ENCODE measurements at places on chromosomes 1 and 21.

DNA sequence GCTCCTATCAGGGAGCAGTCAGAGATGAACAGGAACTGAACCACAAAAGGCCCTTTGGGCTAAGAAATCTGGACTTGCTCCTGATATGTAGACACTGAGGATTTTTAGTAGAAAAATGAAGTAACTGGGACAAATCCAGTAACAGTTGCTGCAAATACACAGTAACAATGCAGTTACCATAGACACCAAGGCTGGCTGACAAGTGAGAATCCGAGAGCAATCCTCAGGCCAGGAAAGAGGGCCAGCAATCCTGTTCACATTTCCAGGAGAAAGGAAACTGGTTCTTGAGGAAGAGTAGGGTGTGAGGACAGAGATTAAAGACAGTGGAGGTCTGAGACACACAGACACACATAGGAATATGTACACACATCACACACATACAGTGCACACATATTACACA, 9.3 kb upstream of the LORICRIN start:
- no peak for DNase-seq

- no peak for DNase-seq
Observed at GRCh38 chr1:152683846-152684245, 2.1 kb upstream of the LCE2B start.

DNA sequence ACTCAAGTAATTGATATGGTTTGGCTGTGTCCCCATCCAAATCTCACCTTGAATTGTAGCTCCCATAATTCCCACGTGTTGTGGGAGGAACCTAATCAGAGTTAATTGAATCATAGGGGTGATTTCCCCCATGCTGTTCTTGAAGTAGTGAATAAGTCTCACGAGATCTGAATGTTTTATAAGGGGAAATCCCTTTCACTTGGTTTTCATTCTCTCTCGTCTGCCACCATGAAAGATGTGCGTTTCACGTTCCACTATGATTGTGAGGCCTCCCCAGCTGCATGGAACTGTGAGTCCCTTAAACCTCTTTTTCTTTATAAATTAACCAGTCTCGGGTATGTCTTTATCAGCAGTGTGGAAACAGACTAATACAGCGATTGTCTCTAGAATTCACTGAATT, 135.4 kb downstream of the BACH1 start:
- DNase-seq: no peak

- DNase-seq: peak; percentile 61
Observed at GRCh38 chr1:204081164-204081790, 8.4 kb downstream of the SOX13 start.

GRCh38 chr1:28510970-28511440, 5.2 kb downstream of the RCC1 start:
- no peak for DNase-seq

DNA sequence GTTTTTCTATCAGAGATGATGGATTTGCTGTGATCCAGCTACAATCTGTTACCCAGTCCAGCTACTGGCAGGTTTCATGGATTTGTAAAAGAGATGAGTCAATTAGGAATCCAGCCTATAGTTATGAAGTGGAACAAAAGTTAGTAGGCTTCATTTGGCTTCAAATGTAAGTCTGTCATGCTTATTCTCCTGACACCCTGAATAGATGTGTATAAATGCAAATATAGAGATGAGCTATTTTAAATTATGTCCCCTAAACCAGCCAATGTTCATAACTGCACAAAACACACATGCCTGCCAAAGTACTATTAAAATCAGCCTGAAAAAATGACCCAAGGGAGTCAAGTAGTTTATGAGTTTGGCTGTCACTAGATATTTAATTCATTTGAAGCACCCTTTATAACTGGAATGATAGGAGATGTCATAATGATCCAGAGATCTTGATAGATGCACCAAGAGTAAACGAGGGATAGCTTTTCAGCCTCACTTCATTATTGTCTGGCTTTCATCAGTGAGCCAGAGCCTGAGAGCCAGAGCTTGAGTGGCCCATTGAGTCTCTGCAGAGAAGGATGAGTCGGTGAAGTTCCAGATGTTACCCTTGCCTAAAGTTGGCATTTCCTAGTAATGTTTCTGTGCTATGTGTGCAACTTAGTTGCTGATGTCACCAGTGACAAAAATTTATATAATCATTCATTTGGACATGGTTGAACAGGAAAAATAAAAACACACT, 11.8 kb upstream of the NTMT2 start:
- no peak for DNase-seq

GRCh38 chr1:210940081-210940617, 193.8 kb downstream of the KCNH1 start:
- no peak for DNase-seq

GRCh38 chr1:14282707-14283106, 315.8 kb upstream of the KAZN start:
- DNase-seq: no peak

- DNase-seq: no peak
Observed at GRCh38 chr1:150987924-150988323, 5.8 kb downstream of the ANXA9 start.

DNA sequence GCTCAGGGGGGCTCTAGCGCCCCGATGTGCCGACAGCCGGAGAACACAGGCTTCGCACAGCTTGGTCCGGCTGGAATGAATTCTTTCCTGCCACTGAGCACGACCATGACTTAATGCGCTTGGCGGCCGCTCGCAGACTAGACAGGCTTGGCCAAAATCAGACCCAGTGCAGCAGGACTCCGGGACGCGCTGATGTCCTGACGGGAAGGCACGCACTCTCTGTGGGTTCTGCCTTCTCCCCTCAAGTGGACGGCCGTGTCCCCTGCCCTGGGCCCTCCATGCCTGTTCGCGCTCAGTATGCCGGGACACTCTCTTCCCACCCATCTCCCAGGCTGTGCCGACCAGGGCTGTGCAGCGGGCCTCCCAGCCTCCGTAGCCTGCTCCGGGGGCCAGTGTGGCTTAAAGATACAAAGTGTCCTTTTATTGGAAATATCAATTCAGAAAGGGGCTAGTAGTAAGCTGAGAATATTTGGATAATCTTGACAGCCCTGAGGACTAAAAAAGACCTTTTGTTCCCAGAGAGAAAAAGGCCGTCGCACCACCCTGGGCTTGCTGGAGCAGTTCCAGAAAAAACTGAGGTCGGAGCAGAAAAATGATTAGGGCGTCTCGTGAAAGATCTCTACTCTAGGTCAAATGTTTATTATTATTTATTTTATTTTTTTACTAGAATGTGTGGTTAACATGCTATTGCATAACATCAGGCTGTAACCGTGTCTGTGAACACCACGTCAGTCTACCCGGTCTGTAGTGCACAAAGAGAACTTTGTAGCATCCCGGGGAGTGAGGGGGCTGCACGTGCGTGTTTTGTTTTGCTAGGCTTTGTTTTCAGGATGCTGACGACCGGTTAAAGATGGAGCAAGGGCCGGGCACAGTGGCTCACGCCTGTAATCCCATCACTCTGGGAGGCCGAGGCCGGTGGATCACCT, 88.1 kb upstream of the ARHGEF16 start:
- no peak for DNase-seq

GRCh38 chr1:3662080-3662671, 9.9 kb downstream of the TP73 start:
- no peak for DNase-seq

DNA sequence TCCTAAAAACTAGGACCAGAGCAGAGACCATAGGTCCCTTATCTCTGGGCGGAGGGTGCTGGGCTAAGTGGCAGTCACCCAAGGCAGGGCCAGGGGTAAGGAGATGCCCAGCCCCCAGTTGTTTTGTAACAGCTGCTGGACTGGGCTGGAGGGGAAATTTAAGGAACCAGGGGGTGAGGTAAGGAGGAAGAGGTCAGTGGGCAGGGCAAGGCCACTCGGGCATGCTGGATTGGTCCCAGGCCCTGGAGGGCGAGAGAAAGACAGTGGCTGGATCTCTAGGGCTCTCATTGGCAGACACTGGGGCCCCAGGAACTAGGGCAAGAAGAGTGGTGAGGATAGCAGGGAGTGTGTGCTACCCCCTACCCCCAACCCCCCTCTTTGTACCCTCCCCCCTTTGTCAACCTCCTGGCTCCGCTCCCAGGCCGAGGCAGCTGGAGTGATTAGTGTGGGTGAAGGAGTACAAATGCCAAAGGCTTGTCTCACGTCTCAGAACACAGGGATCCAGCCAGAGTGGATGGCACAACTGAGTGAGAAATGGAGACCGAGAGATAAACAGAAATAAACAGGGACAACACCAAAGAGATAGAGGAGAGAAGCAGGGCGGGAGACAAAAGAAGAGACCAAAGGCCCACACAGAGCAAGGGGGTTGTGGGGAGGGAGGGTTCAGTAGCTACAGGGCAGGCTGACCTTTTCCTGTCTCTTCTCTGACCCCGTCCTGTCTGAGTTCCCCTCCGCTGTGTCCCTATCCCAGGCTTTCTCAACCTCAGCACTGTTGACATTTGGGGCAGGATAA, 20.5 kb upstream of the THRAP3 start:
- DNase-seq: no peak

DNA sequence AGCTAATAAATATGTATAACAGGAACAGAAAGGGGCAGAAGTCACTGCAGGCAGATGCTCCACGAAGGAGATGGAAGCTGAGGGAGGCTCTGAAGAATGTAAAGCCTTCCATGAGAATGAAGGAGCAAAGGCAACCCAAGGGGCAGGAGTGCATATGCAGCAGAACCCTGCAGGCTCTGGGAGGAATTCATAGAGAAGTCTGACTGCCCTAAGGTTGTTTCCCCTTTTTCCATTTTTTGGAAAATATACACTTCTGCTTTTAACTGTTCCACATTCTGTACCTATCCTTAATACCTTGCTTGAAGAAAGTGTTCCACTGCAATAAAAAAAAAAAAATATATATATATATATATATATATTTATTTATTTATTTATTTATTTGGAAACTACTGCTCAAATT, 69.6 kb downstream of the CD34 start:
- DNase-seq: no peak

DNA sequence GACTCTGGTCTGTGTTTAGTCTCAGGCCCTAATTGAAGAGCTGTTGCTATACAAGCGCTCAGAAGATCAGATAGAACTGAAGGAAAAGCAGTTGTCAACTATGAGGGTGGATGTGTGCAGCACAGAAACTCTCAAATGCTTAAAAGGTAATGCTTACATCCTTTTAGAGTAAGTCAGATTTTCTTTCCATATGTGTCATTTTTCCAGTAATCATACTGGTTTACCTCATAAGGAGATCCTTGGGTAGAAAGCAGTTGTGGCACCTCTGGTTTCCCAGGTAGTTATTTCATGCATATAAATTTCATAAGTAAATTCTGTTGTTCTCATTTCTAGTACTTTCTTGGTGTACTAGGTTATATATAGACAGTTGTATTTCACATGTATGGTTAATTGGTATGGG, 43.0 kb upstream of the TARS2 start:
- no peak for DNase-seq

- DNase-seq: no peak
Observed at GRCh38 chr1:111746614-111746999, 7.4 kb upstream of the INKA2 start.

DNA sequence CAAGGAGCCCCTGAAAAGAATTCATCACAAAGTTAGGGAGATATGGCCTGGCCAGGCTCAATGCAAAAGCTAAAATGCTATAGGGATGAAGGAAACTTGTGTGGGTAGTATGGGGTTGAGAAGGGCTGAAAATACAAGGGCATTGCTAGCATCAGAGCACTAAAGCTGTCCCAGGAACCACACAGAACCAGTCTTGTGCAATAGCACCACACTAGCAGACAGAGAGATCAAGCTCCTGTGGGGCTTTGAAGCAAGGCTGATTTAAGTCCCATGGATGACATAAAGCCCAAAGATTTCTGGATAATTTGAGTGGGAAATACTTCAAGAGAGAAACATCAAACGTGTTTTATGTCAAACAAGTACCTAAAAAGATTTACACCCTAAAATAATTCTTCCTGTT, 97.1 kb downstream of the VAV3 start:
- no peak for DNase-seq

- DNase-seq: no peak
Observed at GRCh38 chr1:155478270-155478852, 84.2 kb downstream of the ASH1L start.

GRCh38 chr21:42621819-42622177, 31.6 kb upstream of the PDE9A start:
- no peak for DNase-seq

GRCh38 chr1:116667575-116668105, at the start of gene IGSF3:
Gene IGSF3, minus strand, starts transcription at chr1:116667733. Its CDS starts 1,407 bp downstream, at chr1:116666326.
- peak; percentile 87 for DNase-seq

DNA sequence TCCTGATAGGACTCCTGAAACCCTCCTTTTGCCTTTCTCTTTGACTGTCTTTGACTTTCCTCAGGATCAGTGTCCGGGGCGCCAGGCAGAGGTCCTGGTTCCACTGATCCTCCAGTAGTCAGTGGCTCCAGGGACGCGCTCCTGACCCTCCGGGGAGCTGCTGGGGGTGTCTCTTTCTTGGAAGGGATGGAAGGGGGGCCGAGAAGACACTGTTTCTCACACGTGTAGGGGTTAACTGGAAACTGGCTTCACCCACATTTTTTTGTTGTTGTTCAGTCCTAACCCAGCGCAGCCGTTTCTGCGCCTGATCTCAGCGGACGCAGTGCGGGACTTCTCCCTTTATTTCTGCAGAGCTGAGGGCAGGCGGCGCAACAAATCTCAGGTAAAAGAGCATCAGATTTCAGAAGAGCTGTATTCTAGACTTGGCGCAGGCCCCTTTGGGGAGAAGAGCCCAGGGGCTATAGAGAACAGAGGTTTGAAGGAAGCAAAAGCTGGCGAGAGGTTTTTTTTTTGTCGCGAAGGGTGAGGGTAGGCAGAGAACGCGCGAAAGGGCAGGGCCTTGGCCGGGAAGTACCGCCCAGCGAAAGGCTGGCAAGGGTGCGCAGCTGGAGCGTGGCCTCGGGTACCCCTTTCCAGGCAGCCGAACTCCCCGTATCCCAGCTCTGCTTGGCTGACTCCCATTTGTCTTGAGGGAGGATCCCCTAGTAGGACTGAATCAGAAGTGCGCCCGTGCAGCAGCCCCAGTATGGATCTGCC, 4.3 kb upstream of the LHX9 start:
- peak; percentile 57 for DNase-seq

DNA sequence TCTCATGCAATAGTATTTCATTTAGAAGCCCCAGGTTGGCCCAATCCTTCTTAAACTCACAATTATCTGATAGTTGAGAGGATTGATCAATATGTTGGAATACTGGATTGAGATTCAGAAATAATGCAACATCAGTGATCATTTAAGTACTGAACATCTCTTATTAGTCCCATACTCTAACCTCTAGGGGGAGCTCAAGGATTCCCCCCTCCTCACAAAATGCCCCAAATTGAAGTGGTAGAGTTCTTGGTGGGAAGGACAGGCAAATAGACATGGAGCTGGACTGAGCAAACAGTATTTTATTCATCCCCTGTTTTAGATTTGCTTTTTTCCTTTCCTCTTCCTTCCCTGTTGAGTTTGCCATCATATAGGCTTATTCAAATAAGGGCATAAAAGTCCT, 62.8 kb downstream of the NGF start:
- DNase-seq: no peak

DNA sequence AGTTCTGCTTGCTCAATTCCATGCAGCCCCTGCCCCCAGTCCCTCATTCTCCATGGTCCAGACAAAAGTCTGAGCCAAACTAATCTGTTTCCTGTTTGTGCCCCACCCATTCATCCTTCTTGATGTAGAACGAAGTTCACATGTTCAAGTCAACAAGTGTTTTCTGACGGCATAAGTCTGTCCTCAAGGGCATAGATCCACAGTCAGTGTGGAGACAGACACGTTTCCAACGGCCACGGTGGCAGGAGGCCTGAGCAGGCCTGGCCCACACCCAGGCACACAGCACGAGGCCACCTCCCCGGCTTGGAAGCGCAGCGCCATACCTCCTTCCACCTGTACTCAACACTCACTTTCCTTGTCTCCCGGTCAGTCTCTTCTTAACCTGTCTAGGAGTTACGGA, 16.1 kb downstream of the ADORA1 start:
- DNase-seq: no peak

- no peak for DNase-seq
Observed at GRCh38 chr21:45473496-45474322, 68.5 kb downstream of the SLC19A1 start.

GRCh38 chr1:169538998-169539871, 47.0 kb downstream of the F5 start:
- no peak for DNase-seq
